ENCODE measurements at places on chromosomes 7 and 10.

- DNase-seq = no peak
Observed at GRCh38 chr7:81162234-81162633, 243.4 kb upstream of the SEMA3C start.

GRCh38 chr7:128197589-128197988, 43.5 kb upstream of the LEP start:
- no peak for DNase-seq

GRCh38 chr7:118369987-118370386, 145.5 kb downstream of the ANKRD7 start:
- DNase-seq = no peak

GRCh38 chr7:42175834-42176723, 60.9 kb downstream of the GLI3 start:
- DNase-seq = no peak

DNA sequence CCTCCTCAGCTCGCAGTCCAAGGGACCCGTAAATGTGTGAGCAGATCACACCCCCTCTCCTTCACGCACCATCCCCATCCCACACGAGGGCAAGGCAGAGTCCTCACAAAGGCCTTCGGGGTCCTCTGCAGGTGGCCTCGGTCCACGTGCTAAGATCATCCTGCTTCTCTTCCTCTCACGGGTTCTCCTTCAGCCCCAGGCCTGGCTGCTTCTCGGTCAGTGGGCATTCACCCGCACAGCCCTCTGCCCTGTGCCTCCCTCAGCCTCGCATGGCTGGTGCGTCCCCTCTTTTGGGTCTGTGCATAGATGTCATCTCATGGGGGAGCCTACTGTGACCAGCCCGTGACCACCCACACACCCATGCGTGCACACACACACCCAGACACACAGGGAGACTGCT, 17.3 kb upstream of the FOXL3 start:
- no peak for DNase-seq

DNA sequence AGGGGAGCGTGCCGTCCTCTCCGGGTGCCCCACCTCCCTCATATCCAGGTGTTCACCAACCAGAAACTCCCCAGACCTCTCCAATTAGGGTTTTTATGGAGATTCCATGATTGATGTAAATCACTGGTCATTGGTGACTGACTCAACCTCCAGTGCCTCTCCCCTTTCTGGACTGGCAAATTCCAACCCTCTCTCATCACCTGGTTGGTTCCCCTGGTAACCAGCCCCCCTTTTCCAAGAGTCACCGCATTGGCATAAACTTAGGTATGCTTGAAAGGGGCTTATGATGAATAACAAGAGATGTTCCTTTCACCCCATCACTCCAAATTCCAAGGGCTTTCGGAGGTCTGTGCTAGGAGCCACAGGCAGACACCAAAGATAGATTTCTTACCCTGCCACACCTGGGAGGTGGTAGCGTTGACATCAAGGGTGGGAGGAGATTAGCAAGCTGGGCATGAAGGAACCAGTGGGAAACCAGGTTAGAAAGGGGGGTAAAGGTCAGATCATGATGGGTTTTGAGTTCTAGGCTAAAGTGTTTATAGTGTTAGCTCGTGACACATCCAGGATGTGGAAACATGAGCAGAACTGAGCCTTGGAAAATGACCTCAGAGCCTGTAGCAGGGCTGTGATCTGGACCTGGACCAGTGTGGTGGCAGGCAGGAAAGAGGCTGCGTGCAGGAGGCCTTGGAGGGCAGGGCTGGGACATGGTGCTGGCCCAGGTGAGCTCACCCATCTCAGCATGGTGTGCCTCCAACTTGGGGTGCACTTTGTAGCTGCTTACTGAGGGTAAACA, 45.1 kb downstream of the CAMK1D start:
- DNase-seq = no peak
